ENCODE measurements at places on chromosomes 16 and 17.

- DNase-seq: no peak
These were observed 1138.5 kb downstream of the CDH11 start for GRCh38 chr16:63983401-63983800.

DNA sequence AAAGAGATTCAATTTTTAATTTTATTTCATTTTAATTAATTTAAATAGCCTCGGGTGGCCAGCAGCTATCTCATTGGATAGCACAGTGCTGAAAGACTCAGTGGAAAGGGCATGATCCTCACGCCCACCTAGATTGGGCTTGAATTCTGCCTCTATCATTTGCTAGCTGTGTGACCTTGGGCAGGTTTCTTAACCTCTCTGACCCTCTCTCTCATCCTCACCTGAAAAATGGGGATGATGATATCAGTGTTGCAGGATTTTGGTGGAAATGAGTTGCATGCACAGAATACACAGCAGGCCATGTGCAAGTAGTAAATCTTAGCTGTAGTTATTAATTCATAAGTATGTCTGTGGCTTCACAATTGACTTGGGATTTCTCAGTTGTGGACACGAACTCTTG is 272.4 kb upstream of the XYLT1 start:
- DNase-seq: no peak

DNA sequence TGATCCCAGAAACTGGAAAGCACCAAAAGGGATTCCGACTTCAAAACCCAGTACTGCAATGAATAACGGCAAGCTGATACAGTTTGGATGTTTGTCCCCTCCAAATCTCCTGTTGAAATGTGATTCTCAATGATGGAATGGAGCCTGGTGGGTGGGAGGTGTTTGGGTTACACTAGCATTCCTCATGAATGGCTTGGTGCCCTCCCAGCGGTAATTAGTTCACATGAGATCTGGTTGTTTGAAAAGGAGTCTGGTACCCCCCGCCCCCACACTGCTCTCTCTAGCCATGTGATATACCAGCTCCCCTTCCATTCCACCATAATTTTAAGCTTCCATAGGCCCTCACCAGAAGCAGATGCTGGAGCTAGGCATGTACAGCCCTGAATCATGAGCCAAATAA is 40.1 kb downstream of the RANBP10 start:
- DNase-seq: no peak

GRCh38 chr16:9824200-9825068 is 357.8 kb downstream of the GRIN2A start:
- DNase-seq: no peak

- no peak for DNase-seq
These were observed 8.6 kb upstream of the NFATC3 start for GRCh38 chr16:68076560-68076959.

DNA sequence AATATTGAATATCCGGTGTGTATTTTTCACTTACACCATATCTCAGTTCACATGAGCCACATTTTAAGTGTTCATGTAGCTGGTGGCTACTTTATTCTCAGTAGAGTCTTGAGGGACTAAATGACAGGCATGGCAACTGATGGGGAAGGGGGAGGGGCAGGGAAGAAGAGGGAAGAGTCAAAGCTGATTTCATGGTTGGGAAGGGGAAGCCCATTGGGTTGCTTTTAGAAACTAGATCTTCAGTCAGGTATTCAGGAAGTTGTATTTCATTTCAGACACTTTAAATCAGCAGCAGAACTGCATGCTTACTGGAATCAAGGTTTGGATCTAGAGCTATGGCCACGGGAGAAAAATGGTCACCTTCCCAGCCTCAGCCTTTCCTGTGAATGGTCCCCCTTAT is 2.9 kb upstream of the WIPI1 start:
- no peak for DNase-seq

DNA sequence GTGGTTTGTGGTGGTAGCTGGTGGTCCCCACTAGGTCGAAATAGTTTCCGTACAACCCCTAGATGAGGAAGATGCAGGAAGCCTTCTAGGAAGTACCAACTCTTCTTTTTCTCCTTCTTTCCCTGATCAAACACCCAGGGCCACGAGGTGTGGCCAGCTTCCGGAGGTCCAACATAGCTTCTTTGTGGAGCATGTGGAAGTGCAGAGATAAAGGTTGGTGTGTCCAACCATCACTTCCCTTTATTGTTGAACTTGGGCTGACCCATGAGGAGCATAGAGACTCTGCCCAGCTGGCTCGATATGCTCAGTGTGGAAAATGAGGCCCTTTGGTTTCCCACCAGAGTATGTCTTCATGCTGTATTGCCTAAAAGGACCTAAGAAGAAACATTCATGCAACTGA is 6.3 kb upstream of the RGS9 start:
- no peak for DNase-seq

- DNase-seq: no peak
These were observed 5.8 kb downstream of the NEUROD2 start for GRCh38 chr17:39601758-39602532.

DNA sequence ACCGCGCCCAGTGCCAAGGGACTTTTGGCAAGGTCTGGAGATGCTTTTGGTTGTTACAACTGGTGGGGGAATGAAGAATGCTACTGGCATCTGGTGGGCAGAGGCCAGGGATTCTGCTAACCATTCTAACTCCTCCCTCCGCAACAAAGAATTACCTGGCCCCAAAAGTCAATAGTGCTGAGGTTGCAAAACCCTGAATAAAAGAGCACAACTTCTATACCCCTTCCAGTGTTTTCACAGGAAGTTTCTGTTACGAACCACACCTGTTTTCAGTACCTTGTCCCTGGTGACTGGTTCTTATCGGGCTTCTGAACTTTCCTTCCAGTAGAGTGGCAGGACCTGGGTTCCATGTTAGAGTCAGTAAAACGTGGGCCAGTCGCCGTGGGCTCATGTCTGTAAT is 17.3 kb downstream of the ABAT start:
- no peak for DNase-seq

DNA sequence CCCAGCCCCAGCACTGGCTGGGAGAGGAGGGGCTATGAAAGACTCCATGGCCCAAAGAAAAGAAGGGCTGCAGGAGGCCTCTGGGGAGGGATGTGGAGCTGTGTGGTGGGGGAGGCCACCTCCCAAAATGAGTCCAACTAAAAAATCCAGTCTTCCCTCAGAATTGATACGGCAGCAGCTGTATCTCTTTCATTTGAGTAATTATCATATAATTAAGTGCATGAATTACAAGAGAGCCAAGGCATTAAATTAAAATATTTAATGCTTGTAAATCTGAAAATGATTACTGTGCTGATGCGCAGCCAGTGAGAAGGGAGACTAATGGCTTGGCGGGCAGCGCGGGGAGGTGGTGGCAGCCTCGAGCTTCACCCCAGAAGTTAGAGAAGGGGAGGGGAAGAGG is 192.8 kb downstream of the C16orf78 start:
- no peak for DNase-seq

GRCh38 chr16:87305505-87306391 is 11.4 kb downstream of the C16orf95 start:
- DNase-seq: no peak

GRCh38 chr17:40371261-40371929 is 6.9 kb upstream of the GJD3 start:
- no peak for DNase-seq

- DNase-seq: no peak
These were observed 111.1 kb downstream of the VPS53 start for GRCh38 chr17:603406-604114.

DNA sequence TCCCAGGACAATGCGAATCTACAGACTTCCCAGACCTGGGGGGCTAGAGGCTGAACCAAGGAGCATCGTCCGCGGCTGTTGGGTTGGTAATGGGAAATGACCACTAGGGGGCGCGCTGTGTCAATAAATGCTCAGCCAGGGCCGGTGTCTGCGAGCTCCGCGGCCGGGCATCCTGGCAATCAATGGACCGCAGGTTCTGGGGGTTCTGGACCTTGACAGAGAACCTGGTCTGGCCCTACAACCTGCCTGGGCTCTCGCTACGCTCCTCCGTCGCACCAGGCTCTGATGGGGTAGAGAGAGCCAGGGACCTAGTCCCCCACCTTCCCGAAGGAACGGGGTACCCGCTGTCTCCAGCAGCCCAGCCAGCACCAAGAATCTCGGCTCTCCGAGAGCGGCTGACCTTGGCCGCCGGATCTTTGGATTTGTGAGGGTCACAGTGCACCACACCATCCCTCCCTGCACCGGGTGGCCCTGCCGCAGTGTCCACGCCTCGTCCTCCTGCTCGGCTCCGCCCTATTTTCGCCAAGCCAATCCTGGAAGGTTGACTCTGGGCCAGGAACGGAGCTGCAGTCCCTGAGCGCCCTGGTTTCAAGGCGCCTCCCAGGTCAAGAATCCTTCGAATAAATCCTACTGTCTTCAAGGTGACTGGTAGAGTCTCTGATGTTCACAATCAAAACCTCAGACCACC is 20.4 kb upstream of the BEAN1 start:
- DNase-seq: peak; percentile 88

DNA sequence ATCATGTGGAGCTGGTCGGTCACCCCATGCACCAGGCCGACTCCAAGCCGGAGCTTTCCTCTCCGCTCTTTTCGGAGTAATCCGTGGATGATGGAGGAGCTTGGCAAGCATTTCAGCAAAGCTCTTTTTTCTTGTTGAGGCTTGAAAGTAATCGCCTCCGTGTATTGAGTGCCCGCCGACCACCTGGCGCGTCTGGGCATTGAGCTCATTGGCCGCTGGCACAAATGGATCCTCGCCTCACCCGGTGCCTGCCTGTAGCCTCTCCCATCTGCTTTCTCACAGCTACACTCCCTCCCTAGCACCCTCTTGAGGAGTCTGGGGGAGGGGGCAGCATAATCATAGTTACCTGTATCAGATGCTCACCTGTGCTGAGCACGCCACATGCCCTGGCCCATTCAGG is 148.9 kb downstream of the CMIP start:
- no peak for DNase-seq

DNA sequence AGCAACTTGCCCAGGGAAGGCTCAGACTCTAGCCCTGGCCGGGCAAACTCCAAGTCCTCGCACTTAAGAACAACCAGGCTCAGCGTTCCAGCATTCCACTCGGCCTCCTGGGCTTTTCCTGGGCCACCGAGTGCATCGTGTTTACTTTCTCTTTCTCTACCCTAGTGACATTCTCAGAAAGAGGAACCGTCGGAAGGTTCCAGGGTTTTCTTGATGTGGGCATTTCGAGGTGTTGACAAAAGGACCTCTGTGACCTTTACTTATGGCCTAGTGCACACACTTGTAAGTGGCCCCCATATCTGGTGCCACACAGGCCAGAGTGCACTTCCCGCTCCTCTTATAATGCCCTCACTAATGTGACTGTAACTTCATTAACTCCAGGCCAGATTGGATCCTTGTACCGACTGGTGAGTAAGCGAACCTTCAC is 3.1 kb upstream of the BANP start:
- DNase-seq: no peak

GRCh38 chr17:20260268-20260667 is 207.1 kb downstream of the LGALS9B start:
- no peak for DNase-seq

- no peak for DNase-seq
These were observed 998 bp downstream of the ACD start for GRCh38 chr16:67658849-67659674.
